NCI-H2171 (cell line): ENCODE measurements at places on chromosomes 11 and 22.

DNA sequence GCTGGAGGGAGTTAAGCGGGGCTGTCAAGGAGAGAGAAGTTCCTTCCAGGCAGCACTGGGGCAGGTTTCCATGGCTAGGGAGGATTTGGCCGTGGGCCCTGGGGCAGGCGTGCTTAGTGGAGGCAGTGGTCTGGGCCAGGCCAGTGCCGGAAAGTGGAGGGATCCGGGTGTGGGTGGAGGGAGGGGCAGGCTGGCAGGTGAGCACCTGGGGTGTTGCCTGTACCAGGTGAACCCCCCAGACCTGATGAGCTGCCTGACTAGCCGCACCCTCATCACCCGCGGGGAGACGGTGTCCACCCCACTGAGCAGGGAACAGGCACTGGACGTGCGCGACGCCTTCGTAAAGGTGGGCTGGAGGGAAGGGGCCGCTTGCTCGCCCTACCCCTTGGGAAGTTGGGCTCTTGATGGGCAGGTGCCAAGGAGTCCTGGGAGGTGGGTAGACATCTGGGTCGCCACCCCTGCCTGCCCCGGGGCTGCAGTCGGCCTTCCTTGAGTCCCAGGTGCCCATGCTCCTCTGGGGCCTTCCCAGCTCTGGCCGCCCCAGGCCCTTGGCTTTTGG is 32.0 kb downstream of the MYO7A start:
- DNase-seq = no peak

DNA sequence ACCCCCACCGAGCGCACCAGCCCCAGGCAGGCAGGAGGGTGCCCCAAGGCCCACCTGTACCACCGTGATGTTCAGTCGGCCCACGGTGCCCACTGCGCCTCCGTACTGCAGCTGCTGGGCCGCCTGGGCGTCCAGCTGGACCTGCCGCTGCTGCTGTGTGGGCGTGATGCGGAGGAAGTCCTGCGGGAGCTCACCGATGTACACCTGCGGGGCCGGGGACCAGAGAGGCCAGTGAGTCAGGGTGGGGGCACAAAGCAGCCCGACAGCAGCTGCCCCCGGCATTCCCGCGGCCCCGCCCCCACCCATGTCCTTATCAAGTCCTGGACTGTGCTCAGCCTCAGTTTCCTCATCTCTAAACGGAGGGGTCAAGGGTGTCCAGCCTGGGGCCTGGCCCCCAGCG is 13.8 kb downstream of the TOLLIP start:
- no peak for DNase-seq

- no peak for DNase-seq
Measured at GRCh38 chr11:65545853-65546216, 12.3 kb downstream of the LTBP3 start.

GRCh38 chr22:45312856-45313255 is 3.1 kb downstream of the FAM118A start:
- DNase-seq = no peak

DNA sequence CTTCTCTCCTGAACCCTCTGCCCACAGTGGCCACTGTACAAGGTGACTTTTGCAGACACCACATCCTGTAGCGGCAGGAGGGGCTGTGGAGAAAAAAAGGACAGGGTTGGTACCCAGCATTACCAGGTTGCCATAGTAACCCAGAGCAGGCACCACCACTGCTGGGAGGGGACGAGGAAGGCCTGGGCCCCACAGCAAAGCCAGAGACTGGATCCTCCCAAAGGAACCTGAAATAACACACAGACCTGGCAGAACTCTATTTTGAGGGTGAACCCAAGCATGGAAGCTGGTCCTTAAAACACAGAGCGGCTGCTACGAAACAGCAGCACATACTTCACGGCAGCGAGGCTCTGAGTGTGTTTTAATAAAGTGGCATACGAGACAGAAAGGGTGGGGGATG is 380.6 kb downstream of the CTTN start:
- no peak for DNase-seq

DNA sequence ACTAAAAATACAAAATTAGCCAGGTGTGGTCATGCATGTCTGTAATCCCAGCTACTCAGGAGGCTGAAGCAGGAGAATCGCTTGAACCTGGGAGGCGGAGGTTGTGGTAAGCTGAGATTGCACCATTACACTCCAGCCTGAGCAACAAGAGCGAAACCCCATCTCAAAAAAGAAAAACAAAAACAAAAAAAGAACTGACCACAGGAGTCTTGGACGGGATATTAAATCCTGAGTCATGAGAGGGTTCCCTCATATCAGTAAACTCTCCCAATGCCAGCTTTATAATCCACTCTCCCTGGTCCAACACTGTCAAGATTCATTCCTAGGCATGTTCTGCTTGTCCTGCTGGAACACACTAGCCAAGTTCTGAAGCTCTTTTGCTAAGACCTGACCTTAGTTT is 61.5 kb upstream of the EP300 start:
- no peak for DNase-seq

DNA sequence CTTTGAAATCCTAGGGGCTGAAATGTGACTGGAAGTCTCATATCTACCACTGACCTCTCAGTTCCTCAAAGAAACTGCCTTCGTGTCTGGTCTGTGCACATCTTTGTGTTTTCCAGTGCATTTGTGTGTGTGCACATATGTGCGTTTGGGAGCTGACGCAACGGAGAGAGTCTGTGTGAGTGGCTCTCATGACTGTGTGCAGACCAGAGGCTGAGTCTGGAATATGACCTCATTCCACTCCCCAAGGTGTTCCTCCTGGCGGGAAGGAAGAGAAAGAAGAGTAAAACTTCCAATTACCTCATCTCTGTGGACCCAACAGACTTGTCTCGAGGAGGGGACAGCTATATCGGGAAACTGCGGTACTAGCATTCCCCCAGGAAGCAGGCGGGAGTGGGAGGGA is 16.5 kb downstream of the TUB start:
- DNase-seq = no peak

GRCh38 chr11:81874635-81875034 is 859.0 kb downstream of the FAM181B start:
- no peak for DNase-seq

DNA sequence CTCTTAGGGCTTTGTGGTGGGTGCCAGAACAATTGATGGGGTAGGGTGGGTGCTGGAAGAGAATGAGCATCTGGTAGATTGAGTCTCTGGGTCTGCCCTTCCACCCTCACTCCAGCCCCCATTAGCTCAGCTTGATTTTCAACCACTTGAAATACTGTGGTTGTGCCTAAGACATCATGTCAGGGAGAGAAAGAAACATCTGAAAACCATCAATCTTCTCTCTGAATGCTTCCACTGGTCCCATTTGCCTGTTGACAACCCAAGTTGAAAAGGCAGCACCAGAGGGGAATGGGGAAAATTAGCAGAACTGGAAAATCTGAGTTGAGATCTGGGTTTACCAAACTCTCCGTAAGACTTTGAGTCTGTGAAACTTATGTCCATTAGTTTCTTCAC is 26.1 kb downstream of the CD44 start:
- no peak for DNase-seq

DNA sequence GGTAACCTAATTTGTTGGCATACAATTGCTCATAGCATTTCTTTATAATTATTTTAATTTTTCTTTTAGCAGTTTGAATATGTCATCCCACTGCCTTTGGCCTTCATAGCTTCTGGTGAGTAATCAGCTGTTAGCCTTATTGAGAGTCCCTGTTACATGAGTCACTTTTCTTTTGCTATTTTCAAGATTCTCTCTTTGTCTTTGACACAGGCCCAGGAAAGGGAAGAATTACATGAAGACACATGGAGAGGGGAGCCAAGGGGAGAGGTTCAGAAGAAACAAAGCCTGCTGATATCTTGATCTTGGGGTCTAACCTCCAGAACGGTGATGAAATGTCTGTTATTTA is 418.2 kb downstream of the METTL15 start:
- no peak for DNase-seq

DNA sequence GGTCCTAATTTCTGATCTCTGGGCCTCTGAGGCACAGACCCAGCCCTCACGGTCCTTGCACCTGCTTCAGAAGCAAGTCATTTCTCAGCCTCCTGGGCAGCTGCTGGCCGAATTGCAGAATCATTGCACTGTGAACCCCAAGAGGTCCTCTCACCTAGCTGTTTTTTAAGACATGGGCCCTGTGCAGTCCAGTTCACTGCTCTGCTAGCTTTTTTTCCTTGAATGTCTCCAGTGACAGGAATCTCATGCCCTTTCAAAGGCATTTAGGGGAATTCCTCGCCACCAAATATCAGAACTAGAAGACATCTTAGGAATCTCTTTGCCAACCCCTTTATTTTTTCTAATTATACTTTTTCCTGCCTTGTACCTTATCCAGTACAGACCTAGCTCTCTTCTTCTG is 35.6 kb upstream of the TP53I11 start:
- no peak for DNase-seq

GRCh38 chr11:61684870-61685616 is 4.9 kb downstream of the DAGLA start:
- DNase-seq = no peak

GRCh38 chr11:71385091-71385490 is 63.1 kb downstream of the DHCR7 start:
- DNase-seq = no peak

DNA sequence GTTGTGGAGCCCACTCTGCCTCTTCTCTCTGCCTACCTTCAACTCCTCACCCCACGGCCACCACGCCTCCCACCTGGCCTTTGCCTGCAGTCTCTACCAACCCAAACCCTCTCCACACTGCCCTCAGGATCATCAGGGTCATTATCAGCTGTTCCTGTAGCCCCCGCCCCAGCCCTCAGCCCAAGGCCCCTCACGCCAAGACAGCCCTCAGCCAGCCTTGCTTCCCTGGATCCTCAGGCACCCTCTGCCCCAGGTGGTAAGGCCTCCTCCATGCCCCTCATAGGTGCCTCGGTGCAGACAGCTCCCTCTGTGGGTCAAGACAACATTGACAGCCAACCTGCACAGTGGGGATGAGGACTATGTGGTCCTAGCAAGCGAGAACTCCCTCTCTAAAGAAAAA is 1.7 kb downstream of the SBF1 start:
- no peak for DNase-seq

GRCh38 chr11:125883375-125883774 is 4.1 kb upstream of the HYLS1 start:
- DNase-seq = no peak

DNA sequence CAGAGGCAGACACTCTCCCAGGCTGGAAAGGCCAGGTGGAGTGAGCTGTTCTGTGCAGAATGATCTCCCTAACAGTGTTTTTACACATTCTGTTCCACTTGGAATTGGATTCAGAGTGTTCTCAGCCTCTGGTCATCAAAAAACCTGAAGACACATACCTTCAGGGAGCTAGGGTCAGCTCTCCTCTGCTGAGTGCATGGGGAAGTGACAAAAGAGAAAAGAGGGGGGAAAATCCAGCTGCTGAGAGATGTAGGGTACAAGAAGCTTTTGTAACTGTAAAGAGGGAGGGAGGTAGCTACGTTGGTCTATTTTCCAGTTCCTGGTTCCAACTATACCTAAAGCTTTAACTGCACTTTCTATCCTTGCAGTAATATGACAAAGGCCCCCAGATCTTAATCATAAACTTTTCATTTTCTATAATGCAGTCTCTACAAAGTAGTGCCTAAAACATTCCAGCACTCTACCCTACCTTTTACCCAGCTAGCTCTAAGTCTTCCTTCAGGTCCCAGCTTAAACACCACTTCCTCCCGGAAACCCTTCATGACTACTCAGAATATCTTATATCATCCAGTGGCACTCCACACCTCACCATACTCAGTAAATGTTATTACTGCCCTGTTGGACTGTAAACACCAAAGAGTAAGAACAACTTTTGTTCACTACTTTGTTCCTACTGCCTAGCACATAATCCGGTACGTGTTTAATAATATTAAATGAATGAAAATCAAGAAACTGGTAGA is 9.2 kb downstream of the MAPK1 start:
- no peak for DNase-seq

DNA sequence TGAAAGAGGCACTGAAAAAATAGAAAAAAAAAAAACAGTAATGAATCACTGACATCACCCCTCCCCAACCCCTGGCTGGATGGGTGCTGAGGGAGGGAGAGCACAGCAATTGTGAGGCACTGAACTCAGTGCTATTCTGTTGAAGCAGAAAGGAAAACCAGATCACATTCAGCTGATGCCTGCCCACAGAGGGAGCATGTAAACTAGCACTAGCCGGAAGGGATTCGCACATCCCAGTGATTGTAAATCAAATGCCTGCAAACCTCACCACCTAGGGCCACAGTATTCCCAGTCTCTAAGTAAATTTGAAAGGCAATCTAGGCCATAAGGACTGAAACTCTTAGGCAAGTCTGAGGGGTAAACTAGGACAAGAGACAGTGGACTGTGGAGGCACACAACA is 772.0 kb upstream of the CCDC179 start:
- DNase-seq = no peak

DNA sequence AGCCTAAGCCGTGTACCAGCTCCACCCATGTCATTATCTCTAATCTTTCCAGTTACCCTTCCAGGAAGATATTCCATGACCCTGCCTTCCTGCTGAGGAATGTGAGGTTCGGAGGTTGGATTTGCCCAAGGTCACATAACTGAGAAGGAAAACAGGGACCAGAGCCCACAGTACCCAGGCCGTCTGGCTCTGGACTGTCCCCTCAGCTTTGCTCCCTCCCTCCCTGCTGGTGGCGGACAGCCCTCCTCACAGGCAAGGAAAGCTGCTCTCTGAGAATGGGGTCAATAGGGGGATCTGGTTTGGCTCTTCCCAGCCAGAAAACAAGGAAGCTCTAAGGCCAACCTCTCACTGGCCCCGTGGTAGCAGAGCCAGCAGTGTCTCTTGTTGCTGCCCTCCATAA is 63.3 kb downstream of the SYN3 start:
- no peak for DNase-seq

DNA sequence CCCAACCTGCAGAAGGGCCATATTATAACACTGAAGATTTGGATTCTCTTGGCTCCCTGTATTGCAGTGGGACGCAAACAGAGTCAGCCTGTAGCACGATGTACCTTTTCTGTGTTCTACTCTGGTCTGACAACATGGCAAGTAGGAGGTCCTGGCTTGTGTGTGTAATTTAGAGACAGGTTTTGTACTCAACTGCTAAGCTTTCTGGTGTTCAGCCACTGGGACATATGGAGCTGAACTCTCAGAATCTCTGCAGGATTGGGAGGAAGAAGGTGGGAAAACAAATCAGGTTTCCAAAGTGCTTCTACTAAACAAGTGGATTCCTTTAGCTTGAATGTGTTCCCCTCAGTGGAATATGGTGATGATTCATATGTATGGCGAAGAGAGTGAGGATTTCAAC is 192.5 kb upstream of the MTMR2 start:
- DNase-seq = no peak

DNA sequence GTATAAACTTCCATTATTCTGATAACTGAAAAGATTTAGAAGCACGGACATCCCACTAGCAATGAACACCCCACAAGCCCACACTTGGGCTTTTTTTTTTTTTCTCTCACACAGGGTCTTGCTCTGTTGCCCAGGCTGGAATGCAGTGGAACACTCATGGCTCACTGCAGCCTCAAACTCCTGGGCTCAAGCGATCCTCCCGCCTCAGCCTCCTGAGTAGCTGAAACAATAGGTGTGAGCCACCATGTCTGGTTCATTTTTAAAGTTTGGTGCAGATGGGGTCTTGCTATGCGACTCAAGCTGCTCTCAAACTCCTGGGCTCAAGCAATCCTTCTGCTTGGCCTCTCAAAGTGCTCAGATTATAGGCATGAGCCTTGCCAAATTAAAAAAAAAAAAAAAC is 3.1 kb downstream of the RAPSN start:
- DNase-seq = no peak

- no peak for DNase-seq
Measured at GRCh38 chr22:41229730-41230400, 10.9 kb downstream of the CHADL start.
